ENCODE measurements at places on chromosomes 4 and X.

- DNase-seq = no peak
Measured at GRCh38 chr4:80141543-80141942, 55.8 kb upstream of the PRDM8 start.

DNA sequence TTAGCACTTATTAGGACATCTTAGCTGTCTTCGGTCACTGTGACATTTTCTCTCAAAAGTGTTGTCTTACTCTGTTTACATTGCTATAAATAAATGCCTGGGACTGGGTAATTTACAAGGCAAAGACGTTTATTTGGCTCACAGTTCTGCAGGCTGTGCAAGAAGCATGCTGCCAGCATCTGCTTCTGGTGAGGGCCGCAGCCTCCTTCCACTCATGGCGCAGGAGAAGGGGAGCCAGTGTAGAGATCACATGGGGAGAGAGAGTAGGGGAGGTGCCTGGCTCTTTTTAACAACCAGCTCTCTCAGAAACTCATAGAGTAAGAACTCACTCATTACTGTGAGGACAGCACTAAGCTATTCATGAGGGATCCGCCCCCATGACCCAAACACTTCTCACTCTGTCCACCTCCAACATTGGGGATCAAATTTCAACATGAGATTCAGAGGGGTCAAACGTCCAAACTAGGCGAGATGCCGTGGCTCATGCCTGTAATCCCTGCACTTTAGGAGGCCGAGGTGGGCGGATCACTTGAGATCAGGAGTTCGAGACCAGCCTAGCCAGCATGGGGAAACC, 43.5 kb upstream of the HERC6 start:
- peak; percentile 41 for DNase-seq

DNA sequence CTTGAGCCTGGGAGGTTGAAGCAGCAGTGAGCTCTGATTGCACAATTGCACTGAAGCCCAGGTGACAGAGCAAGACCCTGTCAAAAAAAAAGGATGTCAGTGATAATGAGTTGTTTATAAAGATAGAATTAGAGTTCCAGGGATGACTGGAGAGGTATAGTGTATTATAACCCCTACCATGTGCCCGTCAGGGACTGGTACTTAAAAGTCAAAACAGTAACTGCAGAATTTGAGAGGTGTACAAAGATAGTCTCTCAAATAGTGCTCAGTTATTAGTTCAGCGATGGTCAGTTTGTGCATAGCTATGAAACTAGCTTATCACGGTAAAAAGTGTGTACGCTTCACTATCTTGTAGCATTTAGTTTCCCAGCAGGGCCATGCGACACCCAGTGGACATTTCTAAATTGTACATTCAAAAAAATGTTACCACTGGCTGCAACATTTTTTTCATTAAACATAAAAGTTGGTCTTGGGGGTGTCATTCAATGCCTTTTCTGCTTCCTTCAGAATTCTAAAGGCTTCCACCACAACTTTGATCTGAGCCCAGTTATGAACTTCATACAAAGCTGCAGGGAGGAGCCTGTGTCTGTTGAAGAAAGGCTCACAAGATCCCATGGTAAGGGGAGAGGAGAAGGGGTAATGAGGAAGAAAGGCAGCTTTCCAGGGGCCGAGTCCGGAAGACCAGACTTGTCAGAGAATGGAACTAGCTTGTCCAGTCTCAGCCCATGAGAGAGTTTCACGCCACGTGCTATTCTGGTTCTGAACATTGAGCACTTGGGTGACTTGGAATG, 9.2 kb upstream of the GYG2 start:
- no peak for DNase-seq

- no peak for DNase-seq
Measured at GRCh38 chr4:160251522-160252170, 1148.8 kb downstream of the RAPGEF2 start.

DNA sequence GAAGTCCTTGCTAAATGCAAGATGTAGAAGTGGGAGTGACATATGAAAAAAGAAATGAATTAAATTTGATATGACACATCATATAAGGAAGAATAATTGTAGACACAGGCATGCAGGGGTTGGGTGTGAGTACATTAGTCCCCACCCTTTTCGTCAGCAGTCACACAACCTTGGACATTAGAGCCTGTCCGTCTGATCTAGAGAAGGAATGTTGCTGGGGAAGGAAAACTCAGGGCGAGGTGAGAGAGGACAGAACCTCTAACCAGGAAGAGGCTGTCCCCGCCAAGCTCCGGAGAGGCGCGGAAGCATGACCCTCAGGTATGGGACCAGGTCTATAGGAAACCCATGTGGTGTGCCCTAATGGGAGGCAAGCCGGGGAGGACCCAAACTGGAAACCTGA, 102.1 kb downstream of the RELL1 start:
- no peak for DNase-seq

DNA sequence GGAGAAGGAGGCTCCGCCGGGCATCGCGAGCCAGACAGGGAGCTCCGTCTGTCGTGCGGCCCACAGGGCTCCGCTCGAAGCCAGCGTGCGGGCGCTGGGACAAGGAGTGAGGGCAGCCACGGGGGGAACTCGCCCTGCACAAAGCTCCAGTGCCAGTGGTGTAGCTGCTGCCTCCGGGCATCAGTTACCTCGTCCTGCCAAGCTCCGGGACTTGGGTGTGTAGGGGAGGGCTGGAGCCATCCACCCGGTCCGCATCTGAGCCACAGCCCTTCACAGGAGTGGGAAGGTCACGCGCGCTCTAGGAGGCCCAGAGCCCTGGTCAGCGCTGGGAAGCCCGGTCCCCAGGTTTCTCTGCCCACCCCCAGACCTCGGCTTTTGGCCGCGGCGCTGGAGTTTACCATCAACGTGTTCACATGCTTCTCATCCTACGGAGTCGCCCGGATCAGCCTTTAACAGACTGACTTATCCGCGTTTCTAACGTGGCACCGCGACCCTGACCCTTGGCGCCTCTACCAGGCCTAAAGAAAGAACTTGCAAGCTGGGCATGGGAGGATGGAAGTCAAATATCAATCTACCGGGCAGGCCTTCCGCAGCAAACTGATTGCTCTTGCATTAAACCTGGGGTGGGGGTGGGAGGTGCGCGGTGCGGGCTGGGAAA, 8.4 kb upstream of the PRDM8 start:
- no peak for DNase-seq

GRCh38 chrX:134528960-134529359, 69.0 kb downstream of the HPRT1 start:
- no peak for DNase-seq

DNA sequence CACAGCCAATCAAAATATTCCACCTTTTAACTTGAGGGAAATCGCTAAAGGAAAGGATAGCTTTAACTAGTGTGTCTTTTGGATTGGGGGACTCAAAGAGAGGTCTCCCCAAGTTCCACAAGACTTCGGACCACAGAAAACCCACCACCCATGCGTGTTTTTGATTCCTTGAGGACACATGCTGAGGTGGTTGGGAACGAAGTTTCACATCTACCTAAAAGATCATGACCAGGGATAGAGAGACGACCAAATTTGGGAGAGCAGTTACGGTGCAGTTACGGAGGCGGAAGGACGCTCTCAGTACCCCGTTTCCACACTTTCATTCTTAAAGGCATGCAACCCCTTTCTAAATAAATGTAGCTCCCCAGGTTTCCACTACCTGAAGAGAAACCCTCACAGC, 1.1 kb downstream of the PCYT1B start:
- no peak for DNase-seq

DNA sequence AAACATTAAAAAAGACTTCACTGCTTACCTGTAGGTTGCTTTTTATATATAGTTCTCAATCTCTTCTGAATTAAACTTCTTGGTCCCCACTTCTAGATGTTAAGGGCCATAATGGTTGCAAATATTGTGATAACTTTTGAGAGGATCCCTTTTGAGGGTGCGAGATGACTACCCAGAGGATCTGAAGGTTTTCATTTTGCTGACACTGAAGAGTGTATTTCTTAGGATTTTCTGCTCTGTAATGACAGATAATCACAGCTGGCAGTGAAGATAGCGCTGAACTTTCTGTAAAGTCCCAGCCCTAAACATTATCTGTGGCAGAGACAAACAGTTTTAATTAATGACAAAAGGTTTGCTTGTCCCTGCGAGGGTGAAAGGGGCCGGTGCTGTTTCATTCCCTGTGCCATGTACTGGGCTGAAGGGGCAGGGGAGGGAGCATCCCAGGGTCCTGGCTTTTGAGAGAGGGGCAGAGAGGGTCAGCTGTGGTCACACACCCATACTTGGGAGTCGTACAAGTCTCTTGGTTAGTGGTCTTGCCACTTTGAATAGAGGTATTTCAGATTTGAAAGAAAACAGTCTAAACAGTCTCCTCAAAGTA, 22.2 kb downstream of the CLCN4 start:
- no peak for DNase-seq

DNA sequence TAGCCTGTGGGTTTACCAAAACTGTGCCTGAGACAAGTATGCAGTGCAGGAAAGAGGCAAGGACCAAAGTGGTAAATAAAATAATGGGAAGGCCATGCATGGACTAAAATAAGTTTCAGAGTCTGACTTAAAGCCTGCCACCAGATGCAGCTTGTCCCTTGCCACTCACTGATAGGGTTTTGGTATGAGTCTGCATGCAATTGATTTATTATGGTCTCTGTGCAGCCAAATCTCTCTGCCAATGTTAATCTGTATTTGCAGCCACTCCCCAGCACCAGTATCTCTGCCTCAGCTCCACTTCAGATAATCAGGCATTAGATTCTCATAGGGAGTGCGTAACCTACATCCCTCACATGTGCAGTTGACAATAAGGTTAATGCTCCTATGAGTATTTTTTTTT, 5.5 kb upstream of the FGF2 start:
- no peak for DNase-seq

DNA sequence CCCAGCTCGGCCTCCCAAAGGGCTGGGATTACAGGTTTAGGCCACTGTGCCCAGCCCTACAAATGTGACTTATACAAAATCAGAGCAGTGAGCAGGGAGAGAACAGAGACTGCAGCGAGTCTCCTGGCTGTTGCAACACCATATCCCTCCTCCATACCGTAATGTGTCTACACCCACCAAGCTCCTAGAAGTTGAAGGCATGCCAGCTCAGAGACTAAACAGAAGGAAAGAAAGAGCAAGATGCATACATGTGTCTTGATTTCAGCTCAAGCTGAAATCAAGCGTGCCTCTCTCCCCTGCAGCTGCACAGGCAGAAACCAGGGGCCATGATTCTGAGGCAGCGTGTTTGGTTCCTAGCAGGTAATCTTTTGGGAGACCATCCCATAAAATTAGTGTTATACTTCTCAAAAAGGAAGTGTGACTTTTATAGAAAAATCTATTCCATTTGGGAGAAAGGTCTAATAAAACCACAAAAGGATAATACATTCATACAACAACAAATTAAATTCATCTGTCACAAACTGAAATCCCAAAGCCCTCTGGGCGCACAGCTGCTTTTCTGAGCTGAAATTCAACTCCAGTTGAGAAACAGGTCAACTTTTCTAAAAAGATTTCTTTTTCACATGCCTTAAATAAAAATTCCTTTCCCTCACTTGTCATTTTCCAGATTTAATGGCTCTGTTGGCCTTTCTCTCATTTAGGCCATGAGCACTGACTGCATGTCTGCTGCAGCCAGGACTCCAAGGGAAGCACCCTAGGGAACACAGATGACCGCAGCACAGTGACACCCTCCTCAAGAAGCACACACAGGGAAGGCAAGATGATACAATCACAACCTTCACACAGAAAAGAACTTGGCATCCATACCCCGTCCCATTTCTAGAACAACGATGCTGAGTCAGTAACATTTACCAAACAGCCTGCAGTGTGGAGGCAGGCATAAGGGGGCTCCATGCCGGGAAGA, 34.4 kb downstream of the AFAP1 start:
- peak; percentile 92 for DNase-seq

- no peak for DNase-seq
Measured at GRCh38 chr4:159049780-159050375, 53.0 kb upstream of the RAPGEF2 start.

DNA sequence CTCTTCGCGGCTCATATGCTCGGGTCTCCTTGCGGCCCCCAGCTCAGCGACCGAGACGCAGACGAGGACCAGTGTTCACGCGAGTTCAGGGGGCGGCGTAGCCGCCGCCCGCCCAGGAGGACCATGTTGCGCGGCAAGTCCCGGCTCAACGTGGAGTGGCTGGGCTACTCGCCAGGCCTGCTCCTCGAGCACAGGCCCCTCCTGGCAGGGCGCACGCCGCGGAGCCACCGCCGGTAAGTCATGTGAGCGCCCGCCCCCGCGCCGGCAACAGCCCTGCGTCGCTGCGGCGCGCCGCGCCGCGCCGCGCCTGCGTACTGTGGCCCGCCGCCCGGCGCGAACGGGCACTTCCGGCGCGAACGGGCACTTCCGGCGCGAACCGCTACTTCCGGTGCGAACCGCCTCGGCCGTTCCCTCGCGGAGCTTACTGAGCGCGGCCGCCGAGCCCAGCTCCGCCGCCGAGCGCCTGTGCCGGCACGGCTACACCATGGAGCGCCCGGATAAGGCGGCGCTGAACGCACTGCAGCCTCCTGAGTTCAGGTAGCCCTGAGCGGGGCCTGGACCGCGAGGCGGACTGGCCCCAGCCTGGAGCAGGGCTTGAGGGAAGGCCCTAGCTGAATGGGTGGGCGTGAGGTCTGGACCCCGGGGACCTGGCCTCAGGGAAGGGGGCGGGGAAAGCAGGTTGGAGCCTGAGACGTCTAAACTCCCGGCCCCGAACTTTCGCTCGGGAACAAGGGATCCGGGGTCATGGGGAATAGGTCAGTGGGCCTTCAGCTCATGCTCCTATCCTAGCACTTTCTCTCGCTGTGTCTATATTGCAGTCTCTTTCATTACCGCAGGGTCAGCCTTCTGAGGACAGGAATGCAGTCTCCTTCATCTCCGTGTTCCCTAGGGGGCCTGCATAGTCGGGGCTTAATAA, at the start of gene VMA21:
TSS of gene VMA21 (plus strand) at position 382 of the 916 bp plus-strand sequence. CDS start at position 485, 103 bp downstream.
- peak; percentile 56 for DNase-seq

DNA sequence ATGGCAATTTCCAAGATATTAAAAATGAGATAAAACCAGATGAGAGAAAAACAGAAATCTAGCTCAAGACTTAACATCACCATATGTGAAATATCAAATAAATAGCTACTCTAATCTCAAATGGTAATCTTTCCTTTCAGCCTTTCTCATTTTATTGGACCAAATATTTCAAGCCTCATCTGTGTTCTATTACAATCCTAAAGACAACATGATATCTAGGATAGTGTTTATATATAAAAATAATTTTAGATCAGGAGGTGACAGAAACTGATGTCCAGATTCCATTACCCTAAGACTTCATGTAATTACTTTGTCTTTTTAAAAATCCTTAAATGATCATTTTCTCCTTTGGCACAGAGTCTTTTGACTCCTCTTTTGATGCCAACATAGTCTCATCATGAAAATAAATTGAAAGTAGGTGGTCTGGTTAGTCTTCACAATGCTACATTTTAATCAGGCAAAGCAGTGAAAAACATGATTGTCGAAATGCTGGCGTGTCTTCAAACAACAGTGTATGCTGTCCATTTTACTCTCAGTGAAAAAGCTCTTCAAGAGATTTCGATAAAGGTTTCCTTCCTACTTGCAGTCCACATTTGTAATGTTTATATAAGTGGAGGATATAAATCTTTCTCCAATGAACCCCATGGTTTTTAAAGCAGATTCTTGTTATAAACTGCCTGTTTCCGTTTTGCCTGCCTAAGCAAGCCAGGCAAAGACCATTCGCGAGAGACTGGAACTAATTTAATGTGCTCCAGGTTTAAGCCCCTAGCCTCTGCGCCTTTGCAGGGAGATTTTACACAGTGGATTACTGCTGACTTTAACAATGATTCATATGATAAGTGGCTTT, 169.8 kb downstream of the SCFD2 start:
- no peak for DNase-seq
